ENCODE measurements at places on chromosomes 2 and 18.

GRCh38 chr2:134657650-134658250 lies 61.0 kb downstream of the TMEM163 start:
- DNase-seq = peak; percentile 38

GRCh38 chr18:37364237-37364636 lies 201.4 kb downstream of the CELF4 start:
- DNase-seq = no peak

DNA sequence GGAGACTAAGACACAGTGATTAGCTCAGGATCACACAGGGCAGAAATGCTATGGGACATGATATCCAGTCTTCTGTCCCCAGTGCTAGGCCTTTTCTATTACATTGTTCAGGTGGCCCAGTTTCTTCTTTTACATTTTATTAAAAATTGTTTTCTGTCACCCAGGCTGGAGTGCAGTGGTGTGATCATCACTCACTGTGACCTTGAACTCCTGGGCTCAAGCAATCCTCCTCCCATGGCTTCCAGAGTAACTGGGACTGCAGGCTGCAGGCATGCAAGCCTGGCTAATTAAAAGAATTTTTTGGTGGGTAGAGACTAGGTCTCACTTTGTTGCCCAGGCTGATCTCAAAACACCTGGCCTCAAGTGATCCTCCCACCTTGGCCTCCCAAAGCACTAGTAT lies 15.4 kb downstream of the PDK1 start:
- DNase-seq = no peak

DNA sequence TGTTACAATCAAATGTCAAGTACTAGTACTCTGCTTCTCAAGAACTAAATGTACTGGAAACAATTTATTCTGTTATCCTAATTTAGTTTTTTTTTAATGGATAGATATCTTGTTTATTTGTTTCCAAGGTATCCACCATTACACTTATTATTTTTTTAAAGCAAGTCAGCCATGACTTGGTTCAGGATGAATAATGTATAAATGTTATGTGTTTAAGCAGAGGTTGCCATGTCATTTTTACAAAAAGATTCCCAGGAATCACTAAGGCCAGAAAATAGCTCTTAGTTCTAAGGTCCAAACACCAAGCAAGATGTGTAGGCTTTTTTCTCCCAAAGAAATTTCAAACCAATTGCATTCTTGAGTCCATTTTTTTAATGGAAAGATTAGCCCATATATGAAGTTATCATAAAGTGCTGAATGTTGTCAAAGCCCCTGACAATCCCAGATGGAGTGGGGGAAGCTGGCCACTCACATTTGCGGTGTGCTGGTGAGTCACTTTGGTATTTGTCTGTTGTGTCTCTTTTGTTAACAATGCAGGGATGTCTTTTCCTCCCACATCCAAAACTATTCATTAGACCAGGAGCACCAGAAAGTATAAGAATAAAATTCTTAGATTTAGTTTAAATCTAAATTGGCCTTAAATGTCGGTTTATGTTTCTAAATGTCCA lies 158.9 kb downstream of the COL6A3 start:
- no peak for DNase-seq

DNA sequence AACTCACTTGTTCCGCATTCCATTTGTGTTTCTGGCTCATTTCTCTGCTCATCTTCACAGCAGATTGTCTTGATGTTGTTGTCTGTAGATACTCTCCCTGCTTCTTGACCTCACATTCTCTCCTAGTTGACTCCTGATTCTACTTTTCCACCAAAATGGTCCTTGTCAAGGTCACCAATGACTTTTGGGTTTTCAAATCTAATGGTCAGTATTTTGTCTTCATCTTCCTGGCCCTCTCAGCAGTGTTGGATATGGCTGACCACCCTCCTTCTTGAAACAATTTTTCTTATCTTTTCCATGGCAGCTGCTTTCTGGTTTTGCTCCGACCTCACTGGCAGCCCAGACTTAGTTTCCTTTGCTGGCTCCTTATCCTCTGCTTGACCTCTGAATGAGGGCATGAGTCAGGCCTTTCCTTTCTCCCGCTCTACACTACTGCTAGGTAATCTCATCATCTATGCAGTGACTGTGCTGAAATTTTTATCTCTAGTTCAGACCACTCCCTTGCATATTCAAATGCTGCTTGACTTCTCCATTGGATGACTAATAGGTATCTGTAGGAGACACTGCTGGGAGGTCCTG lies 386.6 kb upstream of the SPRED2 start:
- no peak for DNase-seq

- no peak for DNase-seq
Measured at GRCh38 chr2:112723995-112724394, 3.2 kb downstream of the NT5DC4 start.

GRCh38 chr2:162768656-162769055 lies 69.9 kb downstream of the KCNH7 start:
- DNase-seq = no peak

GRCh38 chr2:86790134-86790675 lies 508 bp downstream of the CD8A start:
- no peak for DNase-seq

- DNase-seq = no peak
Measured at GRCh38 chr2:66170744-66171330, 264.1 kb upstream of the MEIS1 start.

GRCh38 chr18:7733642-7734041 lies 166.5 kb downstream of the PTPRM start:
- no peak for DNase-seq

DNA sequence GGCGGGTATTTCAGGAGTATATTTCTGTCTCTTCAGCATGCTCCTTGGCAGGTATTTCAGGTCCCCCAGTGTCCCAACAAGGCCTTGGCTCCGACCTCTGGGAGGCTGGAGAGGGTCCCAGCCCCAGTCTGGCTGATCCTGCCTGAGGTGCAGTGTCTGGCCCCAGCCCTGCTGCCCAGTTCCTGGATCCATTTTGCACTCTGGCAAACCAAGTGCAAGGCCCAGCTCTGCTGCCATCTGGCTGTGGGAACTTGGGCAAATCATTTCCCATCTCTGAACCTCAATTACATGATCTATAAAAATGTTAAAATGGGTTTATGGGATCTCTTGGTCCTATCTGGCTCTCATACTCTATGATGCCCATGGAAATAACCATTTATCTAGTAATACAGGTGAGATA lies 63.6 kb downstream of the ZBTB7C start:
- DNase-seq = no peak

DNA sequence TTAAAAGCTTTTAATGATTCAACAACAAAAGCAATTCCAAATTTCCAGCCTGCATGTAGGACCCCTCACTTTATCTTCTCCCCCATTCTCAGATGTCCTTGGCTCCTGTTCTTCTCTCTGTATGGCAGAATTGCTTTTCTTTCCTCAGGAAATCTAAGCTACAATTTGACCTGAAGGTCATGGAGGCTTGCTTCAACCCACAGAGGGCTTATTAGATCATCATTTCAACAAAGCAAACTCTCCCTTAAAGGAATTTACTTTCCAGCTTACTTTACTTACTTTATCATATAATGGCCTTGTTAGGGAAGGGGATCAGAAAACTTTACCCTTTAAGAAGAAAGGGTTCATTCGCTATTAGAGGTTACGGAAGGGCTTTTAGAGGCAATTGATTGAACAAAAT lies 211.5 kb downstream of the RAD51AP2 start:
- DNase-seq = no peak

DNA sequence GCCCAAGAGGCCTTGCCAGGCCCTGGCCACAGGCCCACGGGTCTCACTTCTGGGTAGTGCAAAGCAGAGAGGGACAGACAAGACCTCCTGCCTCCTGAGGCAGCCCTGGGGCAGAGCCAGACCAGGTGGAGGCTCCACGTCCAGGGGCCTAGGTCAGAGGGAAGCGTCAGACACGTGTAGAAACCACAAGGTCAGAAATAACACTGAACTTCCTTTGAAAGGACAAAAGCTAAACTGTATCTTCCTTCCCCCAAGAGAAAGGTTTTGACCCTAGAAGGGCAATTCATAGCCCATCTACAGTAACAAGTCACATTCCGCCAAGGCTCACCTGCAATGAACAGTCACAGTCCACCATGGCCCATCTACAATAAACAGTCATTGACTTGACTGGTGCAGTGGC lies 17.9 kb downstream of the SDC1 start:
- DNase-seq = no peak

DNA sequence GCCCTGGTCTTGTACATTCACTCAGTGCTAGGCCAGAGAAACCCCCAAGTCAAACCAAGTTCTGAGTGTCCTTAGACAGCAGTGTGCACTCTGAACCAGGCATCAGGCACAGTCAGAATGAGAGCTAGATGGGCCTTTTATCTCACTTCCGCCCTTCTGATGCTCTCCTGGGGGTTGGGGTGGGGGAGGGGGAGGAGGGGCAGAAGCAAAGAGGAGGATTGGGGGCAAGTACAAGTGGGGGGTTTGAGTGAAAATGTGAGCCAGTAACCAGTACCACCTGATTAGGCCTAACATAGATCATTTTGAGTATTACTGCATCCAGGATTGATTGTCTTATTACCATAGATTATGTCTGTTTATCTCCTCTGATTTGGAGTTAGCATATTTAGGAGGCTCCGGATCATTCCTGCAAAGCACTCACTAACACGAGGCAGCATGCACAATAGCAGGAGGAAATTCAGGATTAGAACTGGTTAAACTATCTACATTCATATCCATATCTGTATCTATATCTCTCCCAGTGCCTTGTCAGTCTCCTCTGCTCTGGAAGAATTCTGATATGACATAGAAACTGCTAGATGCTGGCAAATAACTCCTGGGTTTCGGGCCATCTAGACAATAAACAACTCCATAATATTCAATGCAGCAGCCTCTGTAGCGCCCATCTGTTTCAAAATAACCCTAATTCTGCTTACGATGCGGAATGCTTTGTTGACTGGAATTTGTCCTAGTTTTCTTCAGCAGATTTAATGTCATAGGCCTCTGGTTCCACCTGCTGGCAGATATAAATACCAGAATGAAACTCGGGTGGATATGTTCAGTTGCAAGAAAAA lies 149.1 kb downstream of the RHBDD1 start:
- DNase-seq = peak; percentile 12

- no peak for DNase-seq
Measured at GRCh38 chr18:50661013-50661412, 101.1 kb downstream of the MAPK4 start.

- no peak for DNase-seq
Measured at GRCh38 chr2:82954868-82955267, 1504.2 kb downstream of the SUCLG1 start.

DNA sequence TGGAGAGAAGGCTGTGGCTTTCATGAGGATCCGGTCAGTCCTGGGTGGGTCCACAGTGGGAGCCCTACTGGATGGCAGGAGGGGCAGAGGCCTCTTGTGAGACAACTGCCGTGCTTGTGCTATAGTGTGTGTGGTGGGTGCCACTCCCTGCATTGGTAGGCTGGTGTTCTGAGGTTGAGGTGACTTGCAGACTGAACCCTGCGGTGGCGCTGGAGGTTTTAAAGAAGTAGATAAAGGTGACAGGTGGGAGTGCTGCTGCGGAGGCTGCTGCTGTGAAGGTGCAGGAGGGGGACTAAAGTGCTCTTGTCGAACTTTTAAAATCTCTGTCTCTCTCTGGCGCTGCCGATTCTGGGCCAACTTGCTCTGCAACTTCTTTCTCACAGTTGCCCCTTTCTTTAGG lies 29.7 kb downstream of the INO80D start:
- DNase-seq = no peak

- DNase-seq = no peak
Measured at GRCh38 chr2:219086196-219086595, 25.5 kb upstream of the IHH start.

All from central memory CD4-positive, alpha-beta T cell (primary cell).